NB4 (cell line): ENCODE measurements at places on chromosomes 13 and 19.

GRCh38 chr19:13588957-13589833 is 82.9 kb upstream of the CACNA1A start:
- peak; percentile 72 for DNase-seq

DNA sequence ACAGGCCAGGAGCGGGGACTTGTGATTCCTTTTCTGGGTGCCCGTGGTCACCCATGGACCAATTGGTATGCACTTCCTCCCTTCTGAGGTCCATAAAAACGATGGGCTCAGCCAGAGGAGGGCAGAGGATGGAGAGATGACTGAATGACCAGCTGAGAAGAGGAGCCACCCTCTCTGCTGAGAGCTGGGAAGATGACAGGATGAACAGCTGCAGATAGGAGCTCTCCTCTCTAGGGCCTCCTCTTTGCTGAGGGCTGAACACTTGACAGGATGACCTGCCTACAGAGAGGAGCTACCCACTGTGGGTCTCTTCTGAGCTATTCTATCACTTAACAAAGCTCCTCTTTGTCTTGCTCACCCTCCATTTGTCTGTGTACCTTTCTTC is 4.1 kb downstream of the IGFL4 start:
- no peak for DNase-seq

GRCh38 chr13:45220403-45220802 is 19.6 kb upstream of the KCTD4 start:
- DNase-seq, result no peak

DNA sequence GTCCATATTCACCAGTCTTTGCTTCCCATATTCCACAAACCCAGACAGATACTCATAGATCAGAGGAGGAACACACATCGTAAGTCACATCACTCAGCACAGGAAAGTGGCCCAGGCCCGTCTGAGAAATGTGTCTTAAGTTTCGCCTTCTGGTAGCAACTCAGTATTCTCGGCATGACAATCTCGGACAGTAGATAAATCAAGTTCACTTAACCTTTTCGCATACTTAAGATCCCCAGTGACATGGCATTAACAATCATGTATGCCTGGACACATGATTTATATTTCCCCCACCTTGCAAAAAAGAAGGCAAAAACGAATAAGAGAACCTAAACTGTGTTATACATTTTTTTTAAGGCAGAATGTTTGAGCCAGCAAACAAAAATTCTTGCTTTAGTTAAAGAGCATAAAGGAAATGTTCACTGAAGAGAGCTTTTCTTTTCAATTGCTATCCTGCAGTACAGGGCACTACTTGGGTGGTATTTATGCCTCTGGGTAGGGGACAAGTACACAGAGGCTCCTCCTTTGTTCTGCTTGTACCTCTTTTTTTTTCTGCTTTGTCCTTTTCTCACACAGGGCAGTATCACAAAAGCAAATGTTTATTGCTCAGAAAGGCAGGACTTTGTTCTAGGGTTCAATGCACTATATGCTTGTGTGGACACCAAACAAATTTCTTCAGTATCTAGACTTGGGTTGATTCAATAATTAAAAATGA is 360.6 kb downstream of the TDRD3 start:
- no peak for DNase-seq

- DNase-seq, result no peak
Measured at GRCh38 chr19:51559240-51559639, 11.8 kb upstream of the ZNF175 start.

GRCh38 chr13:113836768-113837559 is 26.9 kb downstream of the GAS6 start:
- peak; percentile 45 for DNase-seq

GRCh38 chr19:8850488-8850887 is 18.3 kb downstream of the MBD3L1 start:
- DNase-seq, result no peak

- DNase-seq, result no peak
Measured at GRCh38 chr19:5445561-5446055, 9.6 kb upstream of the ZNRF4 start.

DNA sequence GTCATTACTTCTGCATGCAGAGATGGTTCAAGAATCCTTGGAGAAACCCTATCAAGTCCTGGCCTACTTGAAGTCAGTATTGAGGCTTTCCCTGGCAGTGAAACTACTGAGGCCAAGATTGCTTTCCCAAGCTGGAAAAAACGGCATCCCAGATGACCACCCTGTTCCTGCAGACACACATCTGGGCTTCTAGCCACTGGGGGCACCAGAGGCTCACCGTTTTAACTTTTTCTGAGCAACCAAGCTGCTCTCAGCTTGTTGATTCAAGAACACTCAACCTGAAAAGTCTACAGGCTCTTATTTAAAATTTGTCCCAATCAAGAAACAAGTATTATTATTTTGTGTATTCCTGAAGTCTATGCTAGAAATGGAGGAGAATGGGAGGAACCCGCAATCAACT is 66.6 kb downstream of the SPRYD7 start:
- DNase-seq, result peak; percentile 43

- peak; percentile 30 for DNase-seq
Measured at GRCh38 chr13:20776751-20777150, 3.0 kb upstream of the EEF1AKMT1 start.

DNA sequence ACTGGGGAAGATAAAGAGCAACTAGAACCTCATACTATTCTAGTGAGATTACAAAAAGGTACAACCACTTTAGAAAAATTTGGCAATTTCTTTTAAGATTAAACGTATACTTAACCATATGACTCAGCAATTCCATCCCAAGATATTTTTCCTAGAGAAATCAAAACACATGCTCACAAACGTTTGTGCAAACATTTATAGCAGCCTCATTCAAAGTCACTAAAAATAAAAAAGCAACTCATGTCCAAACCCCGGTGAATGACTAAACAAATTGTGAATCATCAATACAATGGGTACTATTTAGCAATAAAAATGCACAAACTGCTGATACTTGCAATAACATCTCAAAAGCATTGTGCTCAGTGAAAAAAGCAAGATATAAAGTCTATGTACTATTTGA is 121.5 kb downstream of the FRY start:
- DNase-seq, result no peak

GRCh38 chr13:61362522-61362921 is 53.1 kb downstream of the PCDH20 start:
- DNase-seq, result no peak

GRCh38 chr19:10433131-10433536 is 12.8 kb downstream of the PDE4A start:
- no peak for DNase-seq

DNA sequence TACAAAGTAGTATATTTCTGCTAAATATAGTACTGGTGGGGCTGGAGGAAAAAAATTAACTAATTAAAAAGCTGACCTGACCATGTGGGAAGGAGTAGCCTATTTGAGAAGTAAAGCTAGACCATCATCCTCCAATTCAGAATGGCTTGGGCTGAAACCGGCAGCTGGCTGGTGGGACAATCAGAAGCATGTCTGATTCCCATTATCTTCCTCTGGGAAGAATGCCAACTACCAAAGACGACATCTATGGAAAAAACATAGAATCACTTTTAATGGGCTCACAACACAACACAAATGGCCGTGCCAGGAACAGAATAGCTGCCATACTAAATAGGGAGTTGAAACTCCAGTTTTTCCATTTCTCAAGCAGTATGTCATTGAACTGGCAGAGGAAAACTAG is 120.4 kb upstream of the FREM2 start:
- no peak for DNase-seq

- no peak for DNase-seq
Measured at GRCh38 chr13:29918845-29919244, 68.4 kb upstream of the UBL3 start.

GRCh38 chr13:111123649-111124048 is 8.5 kb downstream of the ARHGEF7 start:
- DNase-seq, result no peak
